SK-N-SH (cell line): ENCODE measurements at places on chromosomes 1 and 21. TPM values are rescaled to one million over a fixed set of nuclear protein-coding genes. Genes with fewer than 3 reads are reported as not detected.

Gene KCND3
- polyA plus RNA-seq: not detected in 2 replicates

DNA sequence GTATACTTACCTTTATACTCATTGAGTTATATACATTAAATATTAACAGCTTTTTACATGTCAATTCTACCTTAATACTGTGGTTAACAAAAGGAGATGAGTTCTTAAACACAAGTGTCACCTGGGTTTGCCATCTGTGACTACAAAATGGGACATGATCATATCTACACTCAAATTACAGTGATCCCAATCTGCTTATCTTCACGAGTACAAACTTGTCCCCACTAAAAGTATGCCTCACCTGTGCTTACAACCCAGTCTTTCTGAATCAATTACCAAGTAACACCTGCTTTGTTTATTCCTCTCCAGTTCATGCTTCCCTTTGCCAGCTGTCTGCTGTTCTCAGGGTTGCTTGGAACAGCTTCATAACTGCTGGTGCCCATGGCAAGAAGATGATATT, 8.8 kb downstream of the CD1E start:
- no peak for DNase-seq

GRCh38 chr1:60911966-60912697, 170.2 kb upstream of the NFIA start:
- no peak for DNase-seq

DNA sequence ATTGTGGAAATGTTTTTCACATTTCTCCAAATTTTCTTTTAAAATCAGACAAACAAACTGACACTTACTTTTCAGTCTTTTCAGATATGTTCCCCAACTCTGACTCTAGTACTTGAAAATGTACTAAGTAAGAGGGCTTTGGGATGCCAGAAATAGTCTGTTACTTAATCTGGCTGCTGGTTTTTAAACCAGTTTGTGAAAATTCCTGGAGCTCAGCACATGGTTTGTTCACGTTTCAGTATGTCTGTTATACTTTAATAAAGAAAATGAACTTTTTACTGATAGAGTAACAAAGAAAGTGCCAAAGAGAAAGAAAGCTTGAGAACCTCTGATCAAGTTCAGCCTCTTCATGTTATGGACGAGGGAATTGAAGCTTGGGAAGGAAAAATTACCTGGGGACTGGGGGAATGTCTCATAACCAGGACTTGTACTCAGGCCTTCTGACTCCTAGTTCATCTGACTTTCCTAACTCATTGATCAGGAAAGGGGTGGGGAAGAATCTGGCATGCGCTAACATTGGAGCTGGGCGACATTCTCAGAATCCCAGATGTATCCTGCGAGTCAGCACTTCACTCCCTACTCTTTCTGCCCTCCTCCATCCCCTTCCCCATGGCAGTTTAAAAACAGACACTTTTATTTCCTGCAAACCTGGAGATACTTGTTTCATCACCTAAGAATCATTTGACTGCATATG, 30.8 kb upstream of the DNAJC6 start:
- peak; percentile 28 for DNase-seq

DNA sequence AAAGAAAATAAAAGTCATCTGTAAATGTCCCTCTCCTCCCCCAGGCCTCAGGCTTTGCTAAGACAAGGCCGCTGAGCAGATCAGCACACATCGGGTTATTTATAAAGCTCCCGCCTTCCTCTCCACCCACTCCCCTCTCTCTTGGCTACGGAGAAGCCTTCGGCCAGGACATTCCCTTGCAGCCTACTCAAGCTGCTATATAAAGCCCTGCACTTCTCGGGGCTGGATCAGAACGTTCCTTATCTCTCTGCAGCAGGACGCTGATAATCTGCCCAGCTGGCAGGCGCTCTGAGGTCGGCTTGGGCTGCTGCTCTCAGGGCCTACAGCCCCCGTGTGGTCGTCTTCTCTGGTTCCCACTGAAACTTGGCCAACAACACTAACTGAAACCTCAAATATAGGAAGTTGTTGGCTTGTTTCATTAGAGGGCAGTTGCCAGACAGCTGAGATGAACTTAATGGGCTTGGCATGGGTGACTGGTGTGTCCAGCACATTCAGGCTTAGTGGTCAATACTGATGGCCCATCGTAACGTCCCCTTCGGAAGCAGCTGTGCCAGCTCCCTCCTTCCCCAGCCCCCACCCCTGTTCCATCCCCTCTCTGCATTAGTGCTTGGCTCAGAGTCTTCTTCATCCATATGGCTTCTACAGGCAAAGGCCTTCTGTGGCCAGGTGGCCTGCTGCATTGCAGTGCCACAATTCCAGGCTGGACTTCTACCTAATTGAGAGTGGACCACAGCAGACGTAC, 64.6 kb downstream of the IER5 start:
- peak; percentile 68 for DNase-seq

DNA sequence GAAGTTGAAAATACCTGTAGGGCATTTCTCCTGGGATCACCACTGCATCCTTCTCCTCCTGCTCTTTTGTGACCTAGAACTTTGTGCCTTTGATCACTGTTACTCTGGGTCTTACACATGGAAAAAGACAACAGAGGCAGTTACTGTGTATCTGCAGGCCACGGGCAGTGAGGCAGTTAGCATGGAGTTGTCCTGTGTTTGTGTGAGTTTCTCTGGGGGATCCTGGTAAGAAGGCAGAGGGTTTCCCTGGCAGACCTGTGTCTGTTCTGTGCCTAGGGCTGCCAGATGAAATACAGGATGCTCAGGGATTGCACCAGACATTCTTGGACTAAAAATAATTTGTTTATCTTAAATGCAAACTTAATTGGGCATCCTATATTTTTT, 44.4 kb upstream of the SCCPDH start:
- peak; percentile 47 for DNase-seq

DNA sequence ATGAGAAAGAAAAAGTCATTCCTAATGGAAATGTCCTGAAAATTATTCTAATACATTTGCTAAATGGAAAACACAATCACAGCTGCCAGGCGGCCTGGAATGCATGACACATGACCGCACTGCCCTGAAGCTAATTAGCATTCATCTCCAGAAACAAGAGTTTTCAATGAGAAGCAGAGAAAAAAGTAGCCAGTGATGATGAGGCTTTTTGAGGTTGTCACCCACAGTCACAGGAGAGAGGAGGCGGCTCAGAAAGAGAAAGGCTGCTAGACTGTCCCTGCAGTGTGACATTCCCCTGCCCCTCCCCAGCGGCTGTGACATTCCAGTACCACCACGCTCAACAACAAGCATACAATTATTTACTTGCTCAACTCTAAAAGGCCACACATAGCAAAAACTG, 122.9 kb upstream of the KRTAP19-8 start:
- DNase-seq: peak; percentile 44
